T-helper 1 cell treated with Interleukin-12 subunit alpha and Interleukin-12 subunit beta and Interleukin-4 antibody, amounts not matched to agents 30 ng/mL and 1 ng/mL, for 36 hours (primary cell): ENCODE measurements at places on chromosomes 5 and 9. TPM values are rescaled to one million over a fixed set of nuclear protein-coding genes. Genes with fewer than 3 reads are reported as not detected.

TEX48 gene
- 0.91 and 1.1 TPM in 2 replicates for total RNA-seq

C7 gene
- not detected in 2 replicates for total RNA-seq

PALM2AKAP2 gene
- 5.2 and 8.2 TPM in 2 replicates for total RNA-seq

FOXD4L6 gene
- total RNA-seq, result 0.15 TPM in 1 of 2 replicates, not detected in the other

SHISAL2B gene
- not detected in 2 replicates for total RNA-seq

PTAR1 gene
- 51.3 and 52.1 TPM in 2 replicates for total RNA-seq
